Stimulated activated CD8-positive, alpha-beta memory T cell treated with anti-CD3 and anti-CD28 coated beads, Interleukin-12 subunit alpha, Interleukin-12 subunit beta, amount 100 ng/mL, for 4 hours (primary cell): ENCODE measurements at places on chromosomes 6 and 20.

- no peak for DNase-seq
Measured at GRCh38 chr6:139133262-139134063, 1.4 kb upstream of the HECA start.

- DNase-seq: no peak
Measured at GRCh38 chr6:111551521-111552231, 54.0 kb downstream of the TRAF3IP2 start.

DNA sequence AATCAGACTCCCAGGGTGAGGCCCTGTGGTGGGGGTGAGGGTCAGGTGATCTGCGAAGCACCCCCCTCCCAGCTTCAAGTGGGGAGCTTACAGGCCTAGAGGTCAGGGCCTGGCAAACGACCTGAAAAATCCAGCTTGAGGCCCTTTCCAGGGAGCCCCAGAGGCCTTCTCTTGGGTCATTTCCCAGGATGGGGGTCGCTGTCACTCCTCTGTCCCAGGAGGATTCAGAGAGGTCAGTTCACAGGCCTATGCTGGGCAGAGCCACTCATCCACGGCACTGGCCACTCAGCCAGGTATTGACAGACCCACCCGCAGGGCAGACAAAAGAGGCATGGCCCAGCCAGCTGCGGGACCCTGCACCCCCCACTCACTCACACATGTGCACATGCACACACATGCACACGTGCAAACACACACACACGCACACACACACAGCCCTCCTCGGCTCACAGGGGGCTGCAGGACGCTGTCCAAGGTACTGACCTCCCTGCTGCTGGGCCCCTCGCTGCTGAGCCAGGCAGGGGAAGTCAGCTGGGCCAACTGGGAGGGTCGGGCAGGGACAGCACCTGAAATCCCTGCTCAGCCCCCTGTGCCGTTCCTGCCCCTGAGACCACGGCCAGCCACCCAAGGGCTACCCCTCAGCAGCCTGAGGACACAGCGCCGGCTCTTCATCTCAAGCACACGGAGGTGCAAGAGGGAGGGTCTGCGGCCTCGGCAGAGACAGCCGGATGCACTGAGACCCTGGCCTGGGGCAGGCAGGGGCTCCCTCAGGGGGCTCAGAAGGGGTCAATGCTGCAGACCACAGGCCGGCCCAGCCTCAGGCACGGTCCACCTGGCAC lies 113.8 kb downstream of the TAF4 start:
- no peak for DNase-seq

DNA sequence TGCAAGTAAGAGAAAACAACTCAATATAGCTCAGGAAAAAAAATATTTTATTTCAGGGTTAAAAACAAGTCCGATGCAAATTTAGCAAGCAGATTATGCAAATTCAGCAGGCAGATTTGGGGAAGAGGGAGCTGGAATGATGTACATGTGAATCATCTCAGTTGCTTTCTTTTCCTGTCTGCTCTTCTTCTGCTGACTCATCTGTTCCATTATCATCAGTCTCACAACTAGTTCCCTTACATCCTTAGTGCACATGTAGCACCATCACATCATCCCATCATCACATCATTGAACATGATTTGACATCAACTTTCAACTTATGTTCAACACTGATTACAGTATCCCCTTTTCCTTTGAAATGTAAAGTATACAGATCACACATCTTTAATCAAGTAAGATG lies 11.5 kb upstream of the DEFB113 start:
- no peak for DNase-seq

- no peak for DNase-seq
Measured at GRCh38 chr6:44897316-44897715, 430.8 kb upstream of the RUNX2 start.

DNA sequence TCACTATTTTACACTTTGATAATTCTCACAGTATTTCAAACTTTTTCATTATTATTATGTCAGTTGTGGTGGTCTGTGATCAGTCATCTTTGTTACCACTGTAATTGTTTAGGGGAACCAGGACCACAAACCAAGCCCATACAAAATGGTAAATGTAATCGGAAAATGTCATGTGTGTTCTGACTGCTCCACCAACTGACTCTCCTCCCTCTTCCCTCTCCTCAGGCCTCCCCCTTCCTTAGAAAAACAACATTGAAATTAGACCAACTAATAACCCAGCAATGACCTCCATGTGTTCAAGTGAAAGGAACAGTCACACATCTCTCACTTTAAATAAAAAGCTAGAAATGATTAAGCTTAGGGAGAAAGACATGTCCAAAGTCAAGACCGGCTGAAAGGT lies 63.8 kb downstream of the GMDS start:
- no peak for DNase-seq

DNA sequence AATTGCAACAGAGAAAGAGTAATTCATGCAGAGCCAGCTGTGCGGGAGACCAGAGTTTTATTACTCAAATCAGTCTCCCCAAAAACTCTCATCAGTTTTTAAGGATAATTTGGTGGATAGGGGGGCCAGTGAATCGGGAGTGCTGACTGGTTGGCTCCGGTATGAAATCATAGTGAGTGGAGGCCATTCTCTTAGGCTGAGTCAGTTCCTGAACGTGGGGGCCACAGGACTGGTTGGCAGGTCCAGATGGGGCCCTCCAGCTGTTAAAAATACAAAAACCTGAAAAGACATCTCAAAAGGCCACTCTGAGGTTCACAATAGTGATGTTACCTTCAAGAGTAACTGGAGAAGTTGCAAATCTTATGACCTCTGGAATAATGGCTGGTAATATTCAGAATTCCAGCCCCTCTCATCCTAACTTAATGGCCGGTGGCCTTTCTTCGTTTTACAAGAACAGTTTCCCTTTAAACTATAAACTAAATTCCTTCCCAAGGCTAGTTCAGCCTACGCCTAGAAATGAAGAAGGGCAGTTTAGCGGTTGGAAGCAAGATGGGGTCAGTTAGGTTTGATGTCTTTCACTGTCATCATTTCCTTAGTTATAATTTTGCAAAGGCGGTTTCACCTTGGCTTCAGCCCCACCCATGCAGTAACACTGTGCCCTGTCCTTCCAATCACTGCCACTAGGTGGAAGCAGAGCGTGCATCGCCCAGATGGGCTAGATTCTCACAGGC lies 6.8 kb upstream of the MICA start:
- peak; percentile 67 for DNase-seq

- no peak for DNase-seq
Measured at GRCh38 chr20:10074513-10074912, 39.7 kb downstream of the ANKEF1 start.

GRCh38 chr20:22623211-22623610 lies 38.8 kb upstream of the FOXA2 start:
- no peak for DNase-seq

- DNase-seq: no peak
Measured at GRCh38 chr20:50543326-50543725, 33.1 kb downstream of the PTPN1 start.

- DNase-seq: no peak
Measured at GRCh38 chr20:44581515-44581914, 864 bp upstream of the PKIG start.

- no peak for DNase-seq
Measured at GRCh38 chr6:161226009-161226964, 47.6 kb downstream of the AGPAT4 start.

- no peak for DNase-seq
Measured at GRCh38 chr6:38436726-38437465, 202.8 kb downstream of the BTBD9 start.
